ENCODE measurements at places on chromosomes 5 and 9.

- no peak for DNase-seq
Measured at GRCh38 chr5:74490814-74491213, 149.7 kb downstream of the ENC1 start.

DNA sequence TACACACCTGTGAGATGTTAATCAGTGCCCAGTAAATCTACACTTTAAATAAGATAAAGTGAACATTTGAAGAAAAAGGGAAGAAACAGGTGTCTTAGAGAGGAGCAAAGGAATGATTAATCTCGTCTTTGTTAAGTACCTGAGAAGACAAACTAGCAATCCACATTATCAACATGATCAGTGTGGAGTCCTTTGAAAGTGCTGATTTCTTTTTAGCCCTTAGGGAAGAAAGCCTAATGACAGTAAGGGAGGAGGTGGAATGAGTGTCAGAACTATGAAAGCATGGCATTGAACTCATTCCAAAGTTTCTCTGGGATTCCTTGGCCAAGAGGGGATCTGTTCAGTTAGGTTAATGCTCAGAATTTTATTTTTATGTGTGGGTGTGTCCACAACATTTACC is 1109.0 kb upstream of the ACO1 start:
- DNase-seq: no peak

DNA sequence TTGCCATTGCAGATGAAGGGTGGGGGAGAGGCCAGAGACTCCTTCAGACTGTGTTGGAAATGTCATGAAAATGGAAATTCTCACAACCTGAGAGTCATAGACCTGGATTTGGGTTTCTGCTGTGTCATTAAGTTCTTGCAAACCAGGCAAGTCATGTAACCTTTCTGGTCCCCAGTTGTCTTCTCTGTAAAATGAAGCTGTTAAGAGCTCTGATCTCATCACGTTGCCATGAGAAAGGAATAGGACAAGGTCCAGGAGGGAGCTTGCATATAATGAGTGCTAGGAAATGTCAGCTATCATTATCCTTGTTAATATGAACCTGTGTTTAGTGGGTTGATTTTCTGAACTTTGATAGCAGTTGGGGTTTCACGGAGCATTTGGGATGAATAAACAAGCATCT is 59.1 kb downstream of the FGF1 start:
- DNase-seq: no peak

DNA sequence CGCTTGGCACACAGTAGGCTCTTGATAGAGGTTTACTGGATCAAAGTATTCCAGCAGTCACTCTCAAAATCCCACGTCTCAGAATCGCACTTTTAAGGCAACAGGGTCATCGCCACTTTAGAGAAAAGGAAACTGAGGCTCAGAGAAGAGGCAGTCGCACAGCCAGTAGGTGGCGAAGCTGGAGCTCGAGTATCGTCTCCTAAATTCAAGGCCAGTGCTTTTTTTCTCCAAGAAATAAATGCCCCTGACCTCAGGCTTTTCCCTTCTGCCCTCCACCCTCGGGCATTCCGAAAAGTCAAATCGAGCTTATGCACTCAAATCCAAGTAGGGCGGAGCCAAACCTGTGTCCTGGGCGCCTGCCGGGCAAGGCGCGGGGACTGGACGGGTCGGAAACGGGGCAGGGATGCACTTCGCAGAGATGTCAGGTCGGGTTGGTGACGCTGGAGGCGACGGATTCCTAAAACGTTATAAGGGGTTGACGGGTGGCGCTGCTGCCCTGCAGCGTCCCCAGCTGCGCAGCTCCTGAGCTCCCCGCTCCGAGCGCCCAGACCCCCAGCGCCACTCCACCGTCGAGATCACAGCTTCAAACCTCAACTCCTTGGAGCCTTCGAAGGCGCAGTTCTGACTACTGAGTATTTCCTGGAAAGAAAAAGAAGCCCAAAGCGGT is 4.7 kb upstream of the FOXB2 start:
- DNase-seq: no peak

DNA sequence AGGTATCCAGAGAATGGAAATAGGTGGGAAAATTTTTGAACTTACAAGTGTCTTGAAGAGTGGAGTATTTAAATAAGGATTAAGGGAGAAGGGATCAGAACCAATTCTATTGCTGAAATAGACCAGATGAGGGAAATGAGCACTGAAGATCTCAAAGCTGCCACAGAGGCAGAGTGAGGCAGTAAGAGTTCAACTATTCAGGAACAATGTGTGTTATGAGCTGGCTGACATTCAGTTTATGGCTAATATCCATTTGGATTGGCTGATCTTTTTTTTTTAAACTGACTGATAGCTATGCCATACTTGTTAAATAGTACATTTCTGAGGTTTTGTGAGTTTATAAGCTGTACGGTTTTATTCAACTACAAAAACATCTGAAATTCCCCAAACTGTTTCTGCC is 95.3 kb upstream of the GNA14 start:
- DNase-seq: no peak

DNA sequence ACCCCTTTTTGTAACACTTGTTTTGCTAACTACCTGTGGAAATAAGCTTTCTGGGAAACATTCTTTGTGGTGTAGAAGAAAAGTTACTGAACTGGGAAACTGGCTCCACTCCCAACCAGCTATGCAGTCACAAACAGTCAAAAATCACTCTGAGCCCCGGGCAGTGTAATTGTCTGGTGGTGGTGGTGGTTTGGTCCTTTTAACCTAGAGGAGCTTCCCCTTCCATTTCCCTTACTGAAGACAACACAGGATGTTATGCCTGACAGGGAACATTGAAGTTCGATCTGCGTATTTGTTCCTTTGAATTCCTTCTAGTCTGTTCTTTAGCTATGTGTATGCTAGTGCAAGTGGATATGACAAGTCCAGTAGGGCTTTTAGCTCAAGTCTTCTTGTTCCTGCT is 56.8 kb upstream of the TBCA start:
- DNase-seq: no peak

DNA sequence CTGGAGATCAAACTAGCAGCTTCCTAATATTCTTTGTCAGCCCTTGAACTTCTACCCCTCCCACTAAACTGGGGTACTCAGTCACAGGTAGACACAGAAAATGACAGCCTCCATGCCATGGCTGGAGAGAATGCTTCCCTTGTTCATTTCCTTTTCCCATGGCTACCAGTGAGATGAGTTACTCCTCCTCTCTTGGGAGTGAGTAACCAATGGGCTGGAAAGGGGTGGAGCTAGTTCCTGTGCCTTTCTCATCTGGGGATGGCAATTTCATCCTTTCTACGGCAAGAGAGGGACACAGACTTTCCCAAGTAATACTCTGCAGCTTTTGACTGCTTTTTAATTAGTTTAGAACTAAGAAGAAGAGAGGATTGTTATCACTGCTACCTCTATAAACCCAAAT is 1045.6 kb upstream of the WWC1 start:
- DNase-seq: no peak

DNA sequence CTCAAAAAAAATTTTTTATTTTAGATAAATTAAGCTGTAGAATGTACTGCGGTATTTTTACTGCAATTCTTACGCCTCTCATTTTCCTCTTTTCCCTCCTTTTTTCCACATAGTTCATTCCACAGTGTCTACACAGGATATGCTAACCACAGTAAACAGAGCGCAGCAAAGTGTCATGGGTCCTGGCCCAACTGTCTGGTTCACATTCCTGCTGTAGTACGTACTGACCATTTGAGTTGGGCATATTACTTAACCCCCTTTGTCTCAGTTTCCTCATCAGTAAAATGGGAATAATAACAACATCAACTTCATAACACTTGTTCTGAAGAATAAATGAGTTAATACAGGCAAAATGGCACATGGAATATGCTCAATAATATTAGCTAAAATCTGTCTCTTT is 41.6 kb downstream of the SLC44A1 start:
- DNase-seq: no peak

DNA sequence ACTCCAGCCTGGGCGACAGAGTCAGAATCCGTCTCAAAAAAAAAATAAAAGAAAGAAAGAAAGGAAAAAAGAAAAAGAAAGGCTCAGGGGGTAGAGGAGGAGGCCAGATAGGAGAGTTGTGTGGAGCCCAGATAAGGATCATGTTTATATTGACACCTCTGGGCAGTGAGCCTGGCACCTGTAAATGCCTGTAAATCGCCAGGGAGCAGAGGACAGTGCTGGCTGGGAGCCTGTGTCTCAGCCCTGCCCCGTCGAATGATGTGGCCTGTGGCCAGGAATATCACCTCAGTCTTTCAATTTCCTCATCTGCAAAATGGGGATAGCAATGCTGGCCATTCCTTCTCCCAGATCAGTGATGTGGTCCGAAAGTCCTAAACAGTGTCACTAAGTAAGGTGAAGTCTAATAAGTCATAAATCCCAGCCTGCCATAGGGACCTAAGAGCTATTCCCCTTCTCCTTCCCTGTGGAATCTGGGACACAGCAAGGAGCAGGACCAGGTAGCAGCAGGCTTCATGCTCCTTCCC is 10.3 kb upstream of the ABO start:
- DNase-seq: no peak

- DNase-seq: no peak
Measured at GRCh38 chr5:116382032-116382873, 192.4 kb downstream of the SEMA6A start.

GRCh38 chr5:37111426-37112382 is 137.5 kb downstream of the CPLANE1 start:
- DNase-seq: no peak

- DNase-seq: peak; percentile 73
Measured at GRCh38 chr5:143008809-143009521, 238.8 kb downstream of the ARHGAP26 start.

- DNase-seq: no peak
Measured at GRCh38 chr9:125988479-125989050, 241.4 kb downstream of the PBX3 start.

DNA sequence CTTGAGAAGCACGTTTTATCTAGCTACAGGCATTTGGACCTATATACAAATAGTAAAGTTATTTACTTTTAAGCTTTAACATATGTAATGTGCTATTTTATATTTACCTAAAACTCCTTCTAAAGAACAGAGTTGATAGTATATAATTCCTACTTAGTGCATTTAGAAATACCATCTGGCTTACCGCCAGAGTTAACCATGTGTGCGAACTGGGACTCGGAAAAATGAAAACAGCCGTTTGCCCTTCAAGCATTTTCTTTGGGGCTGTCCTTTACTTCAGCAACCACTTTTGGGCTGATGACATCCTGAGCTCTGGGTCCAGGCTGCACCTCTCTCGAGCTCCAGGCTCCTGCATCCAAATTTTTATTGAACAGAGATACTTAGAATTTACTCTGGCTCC is 21.9 kb upstream of the DHFR start:
- no peak for DNase-seq

DNA sequence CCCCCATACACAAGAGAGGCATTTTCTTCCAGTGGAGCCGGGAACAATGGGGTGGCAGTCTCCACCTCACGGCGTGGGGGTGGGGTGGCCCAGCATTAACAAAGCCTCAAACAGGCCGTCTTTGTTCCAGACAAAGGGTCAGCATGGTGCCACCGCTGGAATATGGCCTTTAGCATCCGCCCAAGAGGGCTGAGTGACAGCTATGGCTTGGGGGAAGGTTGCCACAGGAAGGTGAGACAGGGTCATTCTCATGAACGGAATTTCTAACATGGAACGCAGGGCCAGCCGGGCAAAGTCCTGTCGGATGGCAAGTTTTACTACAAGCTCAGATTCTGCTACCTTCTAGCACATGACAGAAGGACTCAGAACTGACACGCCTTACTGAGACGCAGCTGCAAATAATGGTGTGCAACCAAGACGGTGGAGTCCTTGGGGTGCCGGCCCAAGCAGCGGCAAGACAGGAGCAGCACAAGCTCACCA is 64.0 kb downstream of the OTULIN start:
- DNase-seq: no peak

- no peak for DNase-seq
Measured at GRCh38 chr9:27626244-27627187, 53.2 kb upstream of the C9orf72 start.

GRCh38 chr5:92147266-92147665 is 764.1 kb upstream of the ARRDC3 start:
- DNase-seq: no peak

DNA sequence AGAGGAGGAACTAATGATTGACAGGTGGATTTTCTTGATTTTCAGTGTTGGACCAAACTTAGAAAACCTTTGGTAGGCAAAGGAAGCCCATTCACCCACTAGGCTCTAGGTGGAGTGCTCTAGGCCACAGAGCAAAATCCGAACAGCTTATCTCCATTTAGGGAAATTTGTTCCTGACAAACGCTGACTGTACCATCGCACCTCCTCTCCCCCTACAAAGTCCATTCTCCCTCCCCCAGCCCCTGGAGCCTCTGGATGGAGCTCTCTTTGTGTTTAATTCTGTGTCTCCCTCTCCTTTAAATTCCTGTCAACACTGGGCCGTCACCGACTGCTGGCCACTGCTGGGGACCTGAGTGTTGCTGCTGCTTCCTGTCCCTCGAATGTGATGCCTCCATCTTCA is 350.1 kb upstream of the IRX2 start:
- no peak for DNase-seq

DNA sequence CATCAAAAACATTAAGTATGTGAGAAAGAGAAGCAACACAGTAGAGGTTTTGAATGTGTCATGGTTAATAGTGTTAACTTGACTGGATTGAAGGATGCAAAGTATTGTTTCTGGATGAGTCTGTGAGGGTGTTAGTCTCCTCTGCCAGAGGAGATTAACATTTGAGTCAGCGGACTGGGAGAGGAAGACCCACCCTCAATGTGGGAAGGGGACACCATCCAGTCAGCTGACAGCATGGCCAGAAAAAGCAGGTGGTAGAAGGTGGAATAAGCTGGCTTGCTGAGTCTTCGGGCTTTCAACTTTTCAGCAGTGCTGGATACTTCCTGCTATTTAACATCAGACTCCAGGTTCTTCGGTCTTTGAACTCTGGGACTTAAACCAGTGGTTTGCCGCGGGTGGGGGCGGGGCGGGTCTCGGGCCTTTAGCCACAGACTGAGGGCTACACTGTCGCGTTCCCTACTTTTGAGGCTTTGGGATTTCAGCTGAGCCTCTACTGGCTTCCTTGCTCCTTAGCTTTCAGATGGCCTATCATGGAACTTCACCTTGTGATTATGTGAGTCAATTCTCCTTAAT is 309.9 kb upstream of the ST8SIA4 start:
- no peak for DNase-seq

DNA sequence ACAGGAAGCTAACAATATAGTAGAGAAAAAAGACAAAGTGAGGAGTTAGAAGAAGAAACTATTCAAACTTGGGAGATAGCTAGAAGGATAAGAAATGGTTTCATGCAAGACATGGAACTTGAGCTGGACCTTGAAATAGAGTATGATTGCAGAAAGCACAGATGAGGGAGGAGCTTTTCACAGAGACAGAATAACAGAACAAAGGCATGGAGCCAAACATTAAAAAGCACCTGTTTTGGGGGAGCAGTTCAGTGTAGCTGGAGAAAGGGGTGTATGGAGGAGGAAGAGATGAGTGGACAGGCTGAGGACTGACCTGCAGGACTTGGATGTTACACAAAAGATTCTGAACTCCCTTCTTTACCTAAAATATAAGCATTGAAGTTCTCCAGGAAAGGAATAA is 25.2 kb downstream of the DTWD2 start:
- no peak for DNase-seq

- no peak for DNase-seq
Measured at GRCh38 chr5:93336330-93337110, 244.5 kb downstream of the NR2F1-AS1 start.

GRCh38 chr5:115542651-115543364 is 1.8 kb downstream of the FEM1C start:
- no peak for DNase-seq

GRCh38 chr9:109821711-109822110 is 41.7 kb downstream of the PALM2AKAP2 start:
- no peak for DNase-seq

All from effector CD4-positive, alpha-beta T cell (primary cell).